Activated naive CD8-positive, alpha-beta T cell treated with anti-CD3 and anti-CD28 coated beads for 36 hours (primary cell): ENCODE measurements at places on chromosomes 11 and 22.

DNA sequence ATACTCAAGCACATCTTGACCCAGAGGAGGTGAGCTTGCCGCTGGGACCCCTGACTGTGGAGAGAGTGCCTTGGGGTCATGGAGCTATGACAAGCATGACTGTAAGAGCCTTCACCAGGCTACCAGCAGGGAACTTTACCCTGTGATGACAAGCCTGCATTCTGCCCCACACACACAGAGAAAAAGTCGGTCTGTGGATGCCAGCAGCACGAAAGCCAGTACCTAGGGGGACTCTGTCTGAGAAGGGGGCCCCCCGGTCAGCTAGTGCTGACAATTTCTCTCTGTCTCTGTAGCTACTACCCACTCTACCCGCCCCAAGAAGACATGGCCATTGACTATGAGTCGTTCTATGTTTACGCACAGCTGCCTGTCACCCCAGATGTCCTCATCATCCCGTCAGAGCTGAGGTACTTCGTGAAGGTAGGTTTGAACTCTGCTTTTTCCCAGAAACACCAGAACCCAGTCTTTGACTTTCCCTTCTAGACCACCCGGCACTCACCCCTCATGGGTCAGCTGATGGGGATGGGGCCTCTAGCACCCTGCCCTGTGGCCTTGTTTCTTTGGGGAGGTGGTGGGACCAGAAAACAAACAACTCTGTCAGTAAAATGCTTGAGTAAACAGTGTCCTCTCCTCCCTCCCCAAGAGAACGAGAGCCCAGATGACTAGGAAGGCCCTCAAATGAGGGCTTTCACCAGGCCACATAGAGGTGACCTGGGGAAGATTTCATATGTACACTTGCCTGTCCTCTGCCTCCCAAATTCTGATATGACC lies 18.9 kb upstream of the CDC42EP2 start:
- no peak overlapping the region for H3K27ac ChIP-seq
- H3K27me3 ChIP-seq: no peaks in the 10 kb centered on the region
- H3K4me1 ChIP-seq: no peaks in the 10 kb centered on the region
- peaks cover 27% of the 10 kb centered on the region for H3K36me3 ChIP-seq

GRCh38 chr11:109819410-109819809 lies 273.8 kb upstream of the ZC3H12C start:
- no peaks in the 10 kb centered on the region for H3K36me3 ChIP-seq
- no peaks in the 10 kb centered on the region for H3K4me1 ChIP-seq
- no peak overlapping the region for H3K4me3 ChIP-seq
- H3K27me3 ChIP-seq: peaks cover 9% of the 10 kb centered on the region
- H3K27ac ChIP-seq: no peak overlapping the region

DNA sequence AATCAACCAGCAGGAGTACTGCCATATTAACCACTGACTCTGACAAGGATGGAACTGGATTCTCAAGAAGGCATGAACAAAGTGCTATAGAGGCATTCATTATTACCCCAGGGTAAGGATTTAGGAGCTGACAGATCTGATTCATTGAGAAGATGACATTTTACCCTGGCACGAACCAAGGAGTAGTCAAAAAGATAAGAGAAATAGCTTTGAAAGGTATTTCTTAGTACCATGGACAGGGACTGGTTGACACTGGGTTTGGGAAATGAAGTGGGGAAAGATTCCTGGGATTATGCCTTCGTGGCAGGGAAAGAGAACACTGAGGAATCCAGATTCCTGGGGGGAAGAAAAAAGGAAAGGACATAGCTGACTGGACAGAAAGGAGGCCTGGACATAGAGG lies 5.1 kb upstream of the SAAL1 start:
- H3K36me3 ChIP-seq: no peaks in the 10 kb centered on the region
- H3K4me3 ChIP-seq: no peak overlapping the region
- no peak overlapping the region for H3K27ac ChIP-seq

DNA sequence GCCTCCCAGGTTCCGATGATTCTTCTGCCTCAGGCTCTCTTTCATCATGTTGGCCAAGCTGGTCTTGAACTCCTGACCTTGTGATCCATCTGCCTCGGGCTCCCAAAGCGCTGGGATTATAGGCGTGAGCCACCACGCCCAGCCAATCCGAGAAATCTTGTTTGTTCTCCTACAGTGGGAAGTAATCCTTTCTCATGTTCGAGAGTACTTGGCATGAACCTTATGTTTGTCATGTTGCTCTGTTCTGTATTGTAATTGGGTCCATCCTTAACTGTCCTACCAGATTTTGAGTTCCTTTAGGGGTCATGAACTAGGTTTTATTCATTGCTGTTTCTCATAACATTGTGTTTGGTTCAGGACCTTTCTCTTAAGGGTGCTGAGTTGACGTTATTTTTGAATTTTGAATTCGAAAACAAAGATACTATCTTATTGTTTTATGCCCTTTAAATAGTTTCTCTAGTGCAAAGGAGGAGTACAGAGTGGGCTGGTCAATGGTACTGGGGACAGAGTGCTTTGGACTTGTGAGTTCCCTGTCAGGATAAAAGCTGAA lies 113.4 kb upstream of the RRM1 start:
- no peak for DNase-seq
- no peaks in the 10 kb centered on the region for H3K27me3 ChIP-seq
- peaks cover 59% of the 10 kb centered on the region for H3K4me1 ChIP-seq
- H3K4me3 ChIP-seq: no peak overlapping the region

DNA sequence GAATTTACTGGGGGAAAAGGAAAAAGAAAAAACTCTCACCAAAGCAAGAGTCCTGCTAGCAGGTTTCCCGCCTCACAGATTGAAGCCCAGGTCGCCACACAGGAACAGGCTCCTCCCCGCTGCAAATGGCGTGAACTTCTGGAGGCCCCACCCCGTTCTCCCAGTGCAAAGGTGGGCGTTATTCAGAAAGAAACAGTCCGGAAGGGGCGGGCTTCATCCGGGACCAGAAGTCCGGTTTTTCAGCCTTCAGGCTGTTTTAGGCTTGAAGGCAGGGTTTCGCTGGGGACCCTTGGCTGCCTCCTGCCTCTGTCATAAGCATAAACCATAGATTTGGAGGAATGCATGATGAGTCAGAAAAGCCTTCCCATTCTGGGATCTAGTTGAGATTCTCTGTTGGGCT lies 148.3 kb upstream of the POU2AF2 start:
- H3K27ac ChIP-seq: no peak overlapping the region
- H3K36me3 ChIP-seq: no peaks in the 10 kb centered on the region
- peaks cover 20% of the 10 kb centered on the region for H3K27me3 ChIP-seq
- peaks cover 5% of the 10 kb centered on the region for H3K4me1 ChIP-seq

- H3K4me1 ChIP-seq: peaks cover 24% of the 10 kb centered on the region
- no peak for DNase-seq
- H3K27ac ChIP-seq: peak overlapping the region; percentile 79
- H3K36me3 ChIP-seq: peaks cover 5% of the 10 kb centered on the region
These were observed 409 bp upstream of the TMEM134 start for GRCh38 chr11:67469508-67469811.

DNA sequence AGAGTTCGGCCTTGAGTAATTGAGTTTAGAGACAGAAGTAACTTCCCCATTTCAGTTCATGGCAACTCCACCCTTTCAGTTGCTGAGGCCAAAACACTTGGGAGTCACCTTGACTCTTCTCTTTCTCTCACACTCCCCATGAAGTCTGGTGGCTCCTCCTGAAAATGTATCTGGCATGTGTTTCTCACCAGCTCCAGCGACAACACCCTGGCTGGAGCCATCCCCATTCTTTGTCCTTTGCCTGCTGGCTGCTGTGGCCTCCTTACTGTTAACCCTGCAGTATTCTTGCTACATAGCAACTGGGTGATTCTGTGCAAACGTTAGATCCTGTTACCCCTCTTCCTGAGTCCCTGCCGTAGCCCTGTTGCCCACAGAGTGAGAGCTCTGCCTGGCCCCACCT lies 23.8 kb downstream of the SLC6A5 start:
- peaks cover 4% of the 10 kb centered on the region for H3K27me3 ChIP-seq
- H3K36me3 ChIP-seq: no peaks in the 10 kb centered on the region
- DNase-seq: no peak
- H3K4me3 ChIP-seq: no peak overlapping the region
- H3K27ac ChIP-seq: no peak overlapping the region

- H3K36me3 ChIP-seq: no peaks in the 10 kb centered on the region
- H3K4me1 ChIP-seq: peaks cover 2% of the 10 kb centered on the region
- no peak overlapping the region for H3K4me3 ChIP-seq
- peak; percentile 13 for DNase-seq
These were observed 2.1 kb upstream of the OR52D1 start for GRCh38 chr11:5486421-5486820.

DNA sequence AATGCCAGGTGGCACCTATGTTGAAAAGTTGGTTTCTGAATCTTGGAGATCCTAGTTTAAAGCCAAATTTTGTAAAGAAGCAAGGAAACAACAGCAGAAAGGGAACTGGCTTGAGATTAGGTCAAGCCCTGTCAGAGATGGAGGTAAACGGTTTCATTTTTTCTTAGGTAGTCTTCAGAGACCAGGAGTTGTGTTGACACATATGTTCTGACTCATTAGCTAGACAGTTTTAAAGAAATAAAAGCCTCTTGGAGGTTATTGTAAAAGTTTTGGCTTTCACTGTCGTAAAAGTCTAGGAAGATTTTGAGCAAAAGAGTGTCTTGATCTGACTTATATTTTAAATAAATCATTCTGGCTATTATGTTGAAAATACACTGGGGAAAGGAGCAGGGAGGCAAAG lies 151.5 kb upstream of the CTSC start:
- peaks cover 7% of the 10 kb centered on the region for H3K4me1 ChIP-seq
- H3K27ac ChIP-seq: no peak overlapping the region
- DNase-seq: no peak
- no peaks in the 10 kb centered on the region for H3K27me3 ChIP-seq
- H3K36me3 ChIP-seq: no peaks in the 10 kb centered on the region
